ENCODE measurements at places on chromosomes 1 and 21.
A peak's percentile ranks its signal among the peaks of the same experiment; 100 is the strongest.

GRCh38 chr1:239786464-239786863 lies 305.2 kb upstream of the FMN2 start:
- no peak for DNase-seq

- no peak for DNase-seq
Observed at GRCh38 chr1:7611421-7612010, 159.6 kb upstream of the VAMP3 start.

- no peak for DNase-seq
Observed at GRCh38 chr1:231634323-231635013, 7.9 kb downstream of the DISC1 start.

GRCh38 chr1:20717452-20718342 lies at the start of gene KIF17:
Gene KIF17, minus strand, starts transcription at chr1:20718007. Its CDS starts 301 bp downstream, at chr1:20717706.
- DNase-seq: peak; percentile 72

DNA sequence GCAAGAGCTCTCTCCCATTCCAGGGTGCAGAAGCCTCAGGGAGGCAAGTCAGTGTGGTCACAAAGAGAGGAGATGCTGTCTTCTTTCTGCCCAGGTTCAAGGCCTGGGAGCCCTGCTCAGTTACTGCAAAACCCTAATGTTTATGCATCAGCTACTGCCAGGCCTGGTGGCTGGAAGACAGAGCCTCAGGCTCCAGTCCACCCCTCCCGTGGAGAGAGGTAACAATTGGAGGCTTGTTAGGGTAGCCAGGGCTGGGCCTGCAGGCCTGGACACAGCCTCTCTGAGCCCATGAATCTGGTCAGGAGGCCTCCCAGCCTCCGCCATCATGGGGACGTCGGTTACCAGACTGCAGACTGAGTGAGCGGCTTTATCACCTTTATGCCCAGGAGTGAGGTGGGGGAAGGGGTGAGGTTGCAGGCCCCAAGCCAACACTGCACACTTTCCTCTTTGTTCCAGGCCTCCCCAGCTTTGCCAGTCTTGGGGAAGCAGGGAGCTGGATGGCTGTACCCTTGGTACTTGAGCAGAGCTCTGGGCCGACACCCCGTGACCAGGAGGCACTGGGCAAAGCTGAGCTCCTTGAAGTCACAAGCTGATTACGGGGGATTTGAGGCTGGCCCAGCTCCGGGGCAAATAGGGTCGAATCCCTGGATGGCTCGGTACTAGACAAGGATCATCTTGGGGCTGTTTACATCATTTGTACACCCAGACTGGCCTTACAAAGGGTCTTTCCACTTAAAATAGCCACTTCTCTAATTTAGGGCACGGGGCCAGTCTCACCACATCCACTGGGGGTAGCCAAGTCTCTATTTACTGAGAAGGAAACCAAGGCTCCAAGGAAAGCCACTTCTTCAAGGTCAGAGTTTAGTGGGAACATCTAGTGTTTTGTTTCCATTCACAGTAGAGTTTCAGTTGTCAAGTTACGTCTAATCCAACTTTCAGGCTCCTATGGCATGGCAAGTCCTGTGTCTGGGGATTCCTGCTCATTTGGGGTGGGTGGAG lies 5.2 kb downstream of the SLC2A1 start:
- no peak for DNase-seq

DNA sequence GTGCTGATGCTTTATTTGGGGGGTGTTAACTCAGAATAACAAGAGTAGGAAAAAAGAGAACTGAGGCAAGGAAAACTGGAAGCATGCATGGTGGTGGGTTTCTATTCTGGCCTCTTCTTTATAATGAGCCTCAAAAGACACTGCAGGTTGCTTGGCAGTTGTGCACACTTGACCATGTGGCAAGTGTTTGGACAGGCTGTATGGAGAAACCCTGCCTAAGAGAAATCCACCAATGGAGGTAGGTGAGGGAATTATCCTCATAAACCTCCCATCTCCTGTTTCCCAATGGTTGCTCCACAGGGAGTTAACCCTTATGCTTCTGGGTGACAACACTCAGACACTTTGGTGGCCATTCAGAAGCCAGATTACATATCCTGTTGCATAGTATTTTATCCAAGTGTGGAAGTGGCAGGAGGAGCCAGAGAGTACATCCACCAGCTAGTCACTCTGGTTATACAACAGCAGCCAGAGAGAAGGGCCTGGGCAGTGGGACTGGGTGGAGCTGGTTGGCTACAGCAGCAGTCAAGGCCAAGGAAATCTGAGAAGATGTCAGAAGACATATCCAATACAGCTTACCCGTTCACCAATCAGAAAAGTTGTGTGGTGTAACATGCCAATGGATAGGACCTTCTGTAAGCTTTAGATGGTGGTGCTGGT lies 16.4 kb upstream of the VASH2 start:
- DNase-seq: no peak

DNA sequence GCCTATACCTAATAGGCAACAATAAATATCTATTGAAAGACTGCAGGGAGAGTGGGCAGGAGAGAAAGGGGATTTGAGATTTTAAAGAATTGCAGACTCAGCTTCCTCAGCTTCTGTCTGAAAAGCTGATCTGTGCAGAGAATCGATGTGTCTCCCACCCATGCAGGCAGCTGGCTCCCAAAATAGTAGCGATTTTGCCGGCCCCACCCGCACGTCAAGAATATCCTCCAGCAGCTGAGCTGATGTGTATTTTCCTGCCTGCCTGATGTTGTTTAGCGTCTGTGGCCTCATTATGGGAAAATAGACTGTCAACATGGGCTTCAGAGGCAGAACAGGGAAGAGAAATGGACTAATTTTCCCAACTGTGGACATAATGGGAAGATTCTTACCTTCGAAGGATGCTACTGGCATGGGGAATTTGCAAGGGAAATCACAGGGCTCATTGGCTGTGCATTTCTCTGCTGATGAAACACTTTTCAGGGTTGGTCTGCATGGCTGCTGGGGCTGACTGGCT lies 699.8 kb downstream of the PTPRU start:
- DNase-seq: no peak

DNA sequence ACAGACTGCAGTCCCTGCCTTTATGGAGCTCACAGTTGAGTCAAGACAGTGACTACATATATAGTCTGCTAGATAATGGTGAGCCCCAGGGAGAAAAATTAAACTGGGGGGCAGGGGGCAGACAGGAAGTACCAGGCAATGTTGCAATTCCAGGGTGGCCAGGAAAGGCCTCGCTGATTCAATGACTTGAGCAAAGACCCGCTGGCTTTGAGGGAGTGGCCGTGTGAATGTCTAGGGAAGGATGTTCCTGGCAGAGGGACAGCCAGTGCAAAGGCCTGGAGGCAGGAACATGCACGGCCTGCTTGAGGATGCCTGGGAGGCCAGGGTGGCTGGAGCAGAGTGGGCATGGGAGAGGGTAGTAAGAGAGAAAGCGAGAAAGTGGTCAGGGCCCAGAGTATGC lies 23.0 kb upstream of the EPHA8 start:
- DNase-seq: peak; percentile 13

DNA sequence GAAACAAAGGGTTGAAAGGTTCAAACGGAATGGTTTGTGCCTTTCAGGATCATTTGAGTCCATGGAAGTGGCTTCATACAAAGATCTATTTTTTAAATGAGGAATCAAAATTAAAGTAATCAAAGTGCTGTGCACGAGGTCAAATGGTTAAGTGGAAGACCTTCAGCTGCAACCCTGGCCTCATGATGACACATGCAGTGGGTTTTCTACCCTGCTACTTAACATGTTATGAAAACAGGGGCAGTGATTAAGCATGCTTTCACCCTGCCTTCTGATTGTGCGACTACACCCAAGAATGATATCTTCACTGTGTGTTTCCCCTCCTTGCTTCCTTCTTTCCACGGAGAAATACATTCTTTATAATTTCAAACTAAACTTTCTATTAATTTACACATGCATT lies 604.2 kb downstream of the LRRIQ3 start:
- no peak for DNase-seq

DNA sequence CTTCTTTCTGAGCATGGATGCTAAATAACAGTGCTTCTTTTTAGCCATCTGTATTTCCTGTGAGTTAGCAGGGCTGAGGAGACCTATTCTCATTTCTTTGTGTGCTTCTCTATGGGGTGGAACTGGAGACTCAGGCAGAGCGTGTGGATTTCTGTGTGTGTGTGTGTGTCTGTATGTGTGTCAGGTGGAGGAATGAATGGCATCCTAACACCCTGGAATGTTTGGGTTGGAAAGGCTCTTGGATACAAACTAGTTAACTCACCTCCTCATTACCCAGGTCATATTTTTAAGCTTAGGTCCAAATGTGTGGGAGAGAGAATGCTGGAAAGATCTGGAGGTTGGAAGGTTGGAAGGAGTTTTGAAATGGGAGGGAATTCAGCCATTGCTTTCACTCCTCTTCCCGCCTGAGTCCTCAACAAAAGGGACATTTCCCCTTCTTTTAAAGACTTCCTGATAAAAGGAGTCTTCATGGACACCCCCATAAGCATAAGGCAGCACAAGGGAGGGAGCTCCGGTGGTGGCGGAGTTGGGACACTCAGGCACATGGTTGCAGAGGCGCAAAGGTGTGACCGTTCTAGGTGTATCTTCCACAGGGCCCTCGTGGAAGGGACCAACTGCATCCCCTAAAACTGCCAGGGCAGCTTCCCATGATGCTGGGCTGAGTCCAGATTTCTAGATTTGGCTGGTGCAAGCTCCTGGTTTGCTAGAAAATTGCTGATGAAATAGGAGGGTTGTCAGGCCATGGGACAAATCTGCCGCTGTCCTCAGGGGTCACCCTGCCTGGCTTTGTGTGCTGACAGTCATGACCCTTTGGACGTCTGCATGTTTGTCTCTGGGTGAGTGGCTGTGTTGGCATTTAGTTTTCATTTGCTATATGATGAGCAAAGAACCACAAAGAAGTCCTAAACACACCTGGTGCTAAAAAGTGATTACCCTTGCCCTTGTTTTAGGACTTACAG lies 37.6 kb downstream of the MTARC1 start:
- no peak for DNase-seq

Data from cardiac fibroblast (primary cell).